Sigmoid colon (tissue), 7 donors: ENCODE measurements at places on chromosomes 12 and 14. TPM values are rescaled to one million over a fixed set of nuclear protein-coding genes. Genes with fewer than 3 reads are reported as not detected.

Gene RFX4
- not detected for polyA plus RNA-seq

Gene ENTPD5
- 33.8 TPM for polyA plus RNA-seq

Gene OR6S1
- not detected for polyA plus RNA-seq

Gene AACS
- 38.0 TPM for polyA plus RNA-seq

Gene SOAT2
- not detected for polyA plus RNA-seq

Gene WIF1
- not detected for polyA plus RNA-seq

Gene AMIGO2
- polyA plus RNA-seq = 5.3 TPM

Gene SLC17A8
- polyA plus RNA-seq = 0.60 TPM

Gene HSP90B1
- polyA plus RNA-seq = 528 TPM

Gene PIK3C2G
- 0.60 TPM for polyA plus RNA-seq

Gene DLK1
- polyA plus RNA-seq = 1.2 TPM

Gene POTEM
- not detected for polyA plus RNA-seq

Gene CLEC2D
- polyA plus RNA-seq = 24.0 TPM

Gene MIP
- not detected for polyA plus RNA-seq

Gene ASCL1
- 0.60 TPM for polyA plus RNA-seq

Gene NFATC4
- 45.1 TPM for polyA plus RNA-seq

Gene KCNA5
- 0.45 TPM for polyA plus RNA-seq

Gene SPIC
- polyA plus RNA-seq = 0.77 TPM

Gene KRT6C
- not detected for polyA plus RNA-seq

Gene MYL2
- 4.2 TPM for polyA plus RNA-seq

Gene DLGAP5
- polyA plus RNA-seq = 3.0 TPM

Gene AMDHD1
- polyA plus RNA-seq = not detected

Gene TRIAP1
- polyA plus RNA-seq = 33.6 TPM

Gene ARHGEF25
- polyA plus RNA-seq = 5.8 TPM

Gene MYO1H
- 0.07 TPM for polyA plus RNA-seq

Gene PTPRB
- 1.8 TPM for polyA plus RNA-seq

Gene NFE2
- not detected for polyA plus RNA-seq

Gene MYF6
- polyA plus RNA-seq = not detected

Gene MMP17
- 6.8 TPM for polyA plus RNA-seq

Gene MCRS1
- 61.0 TPM for polyA plus RNA-seq

Gene CFAP251
- polyA plus RNA-seq = 0.98 TPM

Gene IGFBP6
- 35.9 TPM for polyA plus RNA-seq

Gene KLRF2
- not detected for polyA plus RNA-seq

Gene L2HGDH
- polyA plus RNA-seq = 6.7 TPM

Gene ACRBP
- polyA plus RNA-seq = not detected

Gene CFAP54
- polyA plus RNA-seq = 0.07 TPM

Gene CMA1
- not detected for polyA plus RNA-seq

Gene SPX
- polyA plus RNA-seq = 0.60 TPM

Gene NPFF
- polyA plus RNA-seq = not detected

Gene GZMB
- polyA plus RNA-seq = 8.0 TPM

Gene FGD4
- polyA plus RNA-seq = 9.3 TPM

Gene CD163L1
- polyA plus RNA-seq = 3.6 TPM

Gene TC2N
- 24.9 TPM for polyA plus RNA-seq

Gene TSPAN19
- polyA plus RNA-seq = not detected

Gene STX2
- 2.8 TPM for polyA plus RNA-seq

Gene ACVRL1
- 83.6 TPM for polyA plus RNA-seq

Gene HOXC10
- not detected for polyA plus RNA-seq

Gene CCDC38
- polyA plus RNA-seq = not detected

Gene MIA2
- polyA plus RNA-seq = 22.2 TPM

Gene GALNT4
- 3.6 TPM for polyA plus RNA-seq

Gene ACSM4
- polyA plus RNA-seq = not detected
